Neural progenitor cell (in vitro differentiated cells): ENCODE measurements at places on chromosomes 6 and 20.

DNA sequence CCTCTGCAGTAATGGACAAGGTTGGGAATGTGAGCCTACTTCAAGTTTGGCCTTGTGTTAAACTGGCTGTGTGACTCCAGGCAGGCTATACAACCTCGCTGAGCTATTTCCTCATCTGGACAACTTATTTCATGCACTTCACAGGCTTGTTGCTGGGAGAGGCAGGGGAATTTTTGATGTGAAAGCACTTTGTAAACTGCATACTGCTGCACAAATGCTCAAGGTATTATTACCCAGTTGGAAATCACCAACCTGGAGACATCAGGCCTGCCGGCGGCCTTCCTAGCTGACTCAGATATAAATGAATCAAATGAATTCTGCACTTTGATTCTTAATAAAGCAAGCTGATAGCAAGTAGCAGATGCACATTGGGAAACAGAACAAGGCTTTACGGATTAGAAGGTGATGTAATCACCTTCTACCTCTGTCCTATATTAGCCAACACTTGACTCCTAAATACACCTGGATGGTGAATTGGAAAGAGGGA lies 10.1 kb downstream of the JARID2 start:
- DNase-seq: no peak

- DNase-seq: no peak
These were observed 139.9 kb downstream of the GRM4 start for GRCh38 chr6:34005901-34006531.

DNA sequence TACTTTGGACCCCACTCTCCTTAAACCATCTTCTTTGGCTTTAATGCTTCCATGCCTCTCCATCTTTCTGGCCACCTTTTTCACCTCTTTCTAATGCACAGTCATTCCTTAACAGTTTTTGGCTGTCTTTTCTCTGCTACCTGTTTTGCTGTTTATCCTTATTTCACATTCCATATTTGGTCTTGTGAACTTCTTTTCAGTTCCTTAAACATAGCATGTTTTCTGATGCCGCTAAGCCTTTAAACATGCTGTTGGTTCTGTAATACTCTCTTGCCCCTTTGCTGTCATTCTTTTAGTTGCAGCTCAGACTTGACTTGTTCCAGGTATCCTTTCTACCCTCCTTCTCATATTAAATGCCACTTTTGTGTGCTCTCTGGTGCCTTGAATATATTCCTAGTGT lies 35.8 kb downstream of the TOP1 start:
- no peak for DNase-seq

DNA sequence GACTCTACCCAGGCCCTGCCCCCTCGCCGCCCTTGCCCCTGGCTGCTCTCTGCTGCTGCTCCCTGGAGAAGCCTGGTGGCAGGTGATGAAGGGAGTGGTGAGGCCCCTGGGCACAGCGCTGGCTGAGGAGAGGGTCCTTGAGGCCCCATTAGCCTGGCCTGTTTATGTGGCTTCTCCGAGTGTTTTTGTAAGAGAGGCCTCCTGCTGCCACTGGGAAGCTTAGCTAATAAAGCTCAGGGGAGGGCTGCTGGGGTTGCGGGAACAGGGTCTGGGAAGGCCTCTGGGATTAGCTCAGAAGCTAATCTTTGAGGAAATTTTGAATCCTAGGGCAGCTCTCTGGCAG lies 15.5 kb downstream of the EBF4 start:
- peak; percentile 70 for DNase-seq

- DNase-seq: no peak
These were observed 6.4 kb upstream of the TBXT start for GRCh38 chr6:166174031-166174430.

- peak; percentile 80 for DNase-seq
These were observed 6.7 kb upstream of the KCNK15 start for GRCh38 chr20:44738813-44739477.

- peak; percentile 15 for DNase-seq
These were observed 369.4 kb upstream of the IMPG1 start for GRCh38 chr6:76441875-76442274.

DNA sequence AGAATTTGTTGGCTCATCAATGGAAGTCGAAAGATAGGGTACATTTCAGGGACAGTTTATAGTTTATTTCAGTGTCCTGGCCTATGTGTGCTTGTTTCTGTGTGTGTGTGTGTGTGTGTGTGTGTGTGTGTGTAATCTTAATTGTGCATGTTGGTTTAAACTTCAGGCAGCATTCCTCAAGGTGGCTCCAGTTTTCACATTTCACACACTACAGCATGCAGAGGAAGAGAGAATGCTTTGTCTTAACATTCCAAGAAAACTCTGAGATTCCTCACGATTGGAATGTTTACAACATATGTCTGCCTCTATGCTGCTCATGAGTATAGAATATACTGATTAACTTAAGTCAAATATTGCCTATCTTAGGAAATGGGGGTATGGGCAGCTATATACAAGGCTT lies 332.6 kb upstream of the EPHA7 start:
- peak; percentile 27 for DNase-seq

DNA sequence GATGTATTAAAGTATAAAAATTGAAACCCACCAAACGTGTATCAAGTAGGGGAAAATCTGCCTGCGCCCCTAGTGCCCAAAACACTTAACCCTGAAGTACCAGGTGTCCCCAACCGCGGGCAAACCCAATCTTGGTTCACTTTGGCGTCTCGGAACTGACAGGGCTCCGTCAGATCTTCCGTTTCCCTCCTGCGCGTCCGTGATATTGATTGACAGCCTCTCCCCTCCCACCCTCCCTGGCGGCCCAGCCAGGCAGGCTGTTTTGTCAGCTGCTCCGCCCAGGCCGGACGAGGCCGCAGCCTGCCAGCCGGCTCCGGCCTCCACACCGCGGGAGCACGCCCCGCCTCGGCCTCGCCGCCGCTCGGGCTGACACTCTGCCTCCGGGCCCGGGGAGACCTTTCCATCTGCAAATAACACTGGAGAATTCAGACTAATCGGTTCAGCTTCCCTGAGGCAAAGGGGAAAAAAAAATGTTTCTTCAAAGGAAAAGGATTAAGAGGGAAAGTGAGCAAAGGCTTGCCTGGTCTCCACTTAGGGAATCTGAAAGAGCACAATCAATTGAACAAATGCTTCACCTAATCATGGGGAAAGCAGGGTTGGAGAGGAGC lies 234.9 kb upstream of the MCHR2 start:
- peak; percentile 95 for DNase-seq

DNA sequence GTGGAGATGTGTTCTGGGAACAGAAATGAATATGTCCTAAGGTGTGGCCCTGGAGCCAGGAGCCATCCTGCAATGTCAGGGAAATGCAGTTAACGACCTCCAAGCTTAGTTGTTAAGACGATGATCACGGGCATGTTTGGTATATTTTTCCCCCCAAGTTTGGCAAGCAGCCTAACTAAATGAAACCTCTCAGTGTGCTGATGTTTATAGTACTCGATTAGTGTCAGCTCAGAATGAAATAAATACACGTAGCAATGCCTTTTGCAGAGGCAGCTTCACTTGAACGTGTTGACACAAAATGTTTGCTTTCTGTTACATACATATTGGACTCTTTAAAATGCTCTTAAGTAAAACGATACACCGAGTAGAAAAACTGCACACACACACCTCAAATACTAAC lies 76.2 kb upstream of the OLIG3 start:
- no peak for DNase-seq

DNA sequence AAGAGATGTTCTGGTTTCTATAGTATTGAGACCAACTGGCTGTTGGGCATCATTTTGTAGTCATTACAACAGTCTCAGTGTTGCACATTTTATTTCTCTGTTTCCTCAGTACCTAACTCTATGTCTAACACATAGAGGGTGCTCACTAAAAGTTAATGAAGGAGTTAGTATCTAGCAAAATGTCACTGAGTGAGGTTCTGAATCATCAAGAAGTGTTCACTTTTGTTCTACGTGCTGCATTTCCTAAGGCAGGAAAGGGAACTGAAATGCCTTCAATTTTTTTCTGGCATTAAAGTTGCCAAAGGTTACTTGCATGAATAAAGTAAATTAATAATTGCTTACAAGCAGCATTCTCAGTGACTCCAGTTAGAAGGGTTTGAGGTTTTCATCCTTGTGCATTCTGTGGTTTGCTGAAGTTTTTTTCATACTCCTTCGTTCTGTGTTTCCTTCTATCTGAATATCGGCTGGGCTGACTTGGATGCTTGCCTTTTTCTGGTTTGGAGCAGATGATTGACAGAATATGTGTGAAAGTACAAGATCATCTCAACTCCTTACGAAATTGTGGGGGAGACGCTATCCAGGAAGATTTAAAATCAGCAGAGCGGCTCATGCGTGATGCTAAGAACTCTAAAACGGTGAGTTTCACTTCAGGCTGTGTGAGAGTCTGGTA lies 114.5 kb upstream of the SCGN start:
- no peak for DNase-seq

GRCh38 chr20:47506850-47507249 lies 5.2 kb downstream of the NCOA3 start:
- DNase-seq: peak; percentile 63

GRCh38 chr20:47493175-47493962 lies 8.3 kb upstream of the NCOA3 start:
- no peak for DNase-seq

- no peak for DNase-seq
These were observed 904.5 kb downstream of the GRIK2 start for GRCh38 chr6:102298051-102298450.

- DNase-seq: no peak
These were observed 19.5 kb downstream of the STXBP5 start for GRCh38 chr6:147223736-147224135.

- peak; percentile 70 for DNase-seq
These were observed 4.1 kb downstream of the LINC00237 start for GRCh38 chr20:21101932-21102575.

DNA sequence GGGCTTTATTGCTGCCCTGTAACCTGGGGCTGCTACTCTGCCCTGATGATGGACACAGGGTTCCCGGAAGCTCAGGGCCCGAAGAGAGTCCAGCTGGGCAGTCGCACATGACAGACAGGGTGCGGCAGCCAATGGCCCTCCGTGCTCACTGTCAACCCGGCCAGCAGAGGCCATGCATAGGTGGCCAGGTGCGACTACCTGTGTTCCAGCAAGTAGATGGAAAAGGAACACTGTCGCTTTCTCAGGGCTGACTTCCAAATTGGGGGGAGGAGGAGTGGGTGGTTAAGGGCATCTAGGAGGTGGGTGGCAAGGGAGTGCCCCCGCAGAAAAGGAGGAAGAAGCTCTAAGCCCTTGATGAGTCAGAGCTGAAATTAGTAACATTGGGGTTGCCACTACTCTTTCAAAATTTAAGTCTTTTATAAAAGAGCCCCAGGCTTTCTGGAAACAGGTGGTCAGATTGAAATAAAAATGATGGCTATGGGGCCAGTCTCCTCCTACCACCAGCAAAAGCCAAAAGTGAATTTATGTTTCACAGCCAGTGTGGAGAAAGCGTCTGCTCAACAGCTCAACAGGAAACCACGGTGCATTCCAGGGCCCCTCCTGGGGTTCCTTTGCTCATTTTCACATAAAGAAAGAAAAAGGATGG lies 2.3 kb upstream of the RAMACL start:
- no peak for DNase-seq

GRCh38 chr6:6008648-6009421 lies 2.1 kb upstream of the NRN1 start:
- peak; percentile 91 for DNase-seq

DNA sequence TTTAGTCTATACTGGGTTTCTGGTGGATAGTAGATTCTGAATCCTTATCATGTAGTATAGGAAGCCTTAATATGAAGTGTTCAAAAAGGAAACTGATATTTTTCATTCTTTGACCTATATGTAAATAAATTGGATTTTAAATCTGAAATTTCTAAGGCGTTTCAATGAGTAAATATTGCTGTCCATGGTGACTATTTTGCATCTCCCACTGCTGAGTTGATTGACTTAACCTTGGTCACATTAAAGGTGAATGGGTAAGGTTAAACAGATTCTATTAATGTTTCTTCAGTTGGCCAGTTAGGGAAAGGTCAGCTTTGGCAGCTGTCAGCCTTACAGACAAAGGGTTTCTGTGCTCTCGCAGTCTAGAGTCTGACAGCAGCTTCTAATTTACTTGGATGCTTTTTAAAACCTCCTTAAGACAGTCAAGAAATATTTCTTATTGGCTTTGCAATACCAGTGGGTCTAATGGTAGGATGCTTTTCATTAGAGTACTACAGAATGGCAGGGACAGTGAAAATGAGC lies 24.8 kb downstream of the PRIM2 start:
- no peak for DNase-seq

DNA sequence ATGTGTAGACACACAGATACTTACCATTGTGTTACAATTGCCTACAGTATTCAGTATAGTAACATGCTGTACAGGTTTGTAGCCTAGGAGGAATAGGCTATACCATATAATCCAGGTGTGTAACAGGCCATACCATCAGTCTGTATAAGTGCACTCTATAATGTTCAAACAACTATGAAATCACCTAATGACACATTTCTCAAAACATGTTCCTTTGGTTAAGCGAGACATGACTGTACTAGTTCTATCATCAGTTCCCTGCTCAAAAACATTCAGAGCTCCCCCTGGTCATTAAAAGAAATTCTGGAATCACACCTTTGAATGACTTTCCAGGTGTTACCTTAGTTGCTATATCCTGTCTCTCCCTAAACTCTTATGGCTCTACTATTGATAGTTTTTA lies 70.4 kb upstream of the SLC2A12 start:
- no peak for DNase-seq

- no peak for DNase-seq
These were observed 358.9 kb downstream of the CENPW start for GRCh38 chr6:126698732-126699240.

GRCh38 chr20:56934888-56935287 lies 305.8 kb downstream of the TFAP2C start:
- no peak for DNase-seq

DNA sequence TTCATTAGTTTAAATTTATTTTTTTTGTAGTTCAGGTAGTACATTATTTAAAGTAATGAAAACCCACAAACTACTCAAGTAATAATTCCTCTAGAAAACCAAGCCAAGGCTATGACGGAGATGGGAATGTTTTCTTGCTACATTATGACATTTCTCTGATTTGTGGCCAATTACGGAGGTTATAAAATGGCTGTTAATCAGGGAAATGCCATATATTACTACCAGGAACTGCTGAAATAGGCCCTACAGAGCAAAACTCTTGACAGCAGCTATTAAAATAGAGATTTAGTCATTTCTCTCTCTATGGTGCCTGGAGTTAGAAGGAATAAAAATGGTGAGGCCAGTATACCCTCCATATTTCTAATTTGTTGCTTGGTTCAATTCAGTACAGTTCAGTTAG lies 280.0 kb downstream of the ARHGAP18 start:
- DNase-seq: no peak

- DNase-seq: no peak
These were observed 194.4 kb upstream of the PLCB4 start for GRCh38 chr20:8874437-8874836.

- DNase-seq: peak; percentile 51
These were observed at the start of gene NHSL1 for GRCh38 chr6:138499303-138500018. Gene NHSL1, minus strand, starts transcription at chr6:138499494. Its CDS starts 204 bp downstream, at chr6:138499290.
